ENCODE measurements at places on chromosomes 5 and 9.

- DNase-seq = no peak
Measured at GRCh38 chr9:134870301-134870694, 10.3 kb upstream of the FCN2 start.

- DNase-seq = no peak
Measured at GRCh38 chr9:76559286-76559685, 100.3 kb downstream of the GCNT1 start.

DNA sequence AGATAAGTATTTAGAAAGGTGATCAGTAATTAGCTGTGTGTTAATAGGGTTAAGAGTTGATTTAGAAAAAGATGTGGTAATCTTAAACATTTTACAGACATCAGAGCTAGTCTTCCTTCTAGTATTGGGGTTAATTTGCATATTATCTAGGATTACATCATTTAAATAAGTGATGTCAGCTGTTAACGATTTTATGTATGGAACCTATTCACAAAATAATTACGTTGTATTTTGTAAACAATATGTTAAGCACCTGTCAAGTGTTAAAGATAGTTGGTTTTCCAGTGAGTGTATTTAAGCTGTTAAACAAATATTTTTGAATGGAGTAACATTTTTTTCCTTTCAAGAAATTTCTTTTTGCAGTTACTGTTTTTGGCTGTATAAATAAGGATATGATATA is 2.2 kb downstream of the DCP2 start:
- DNase-seq = no peak

GRCh38 chr9:14455243-14455642 is 141.3 kb upstream of the NFIB start:
- no peak for DNase-seq

DNA sequence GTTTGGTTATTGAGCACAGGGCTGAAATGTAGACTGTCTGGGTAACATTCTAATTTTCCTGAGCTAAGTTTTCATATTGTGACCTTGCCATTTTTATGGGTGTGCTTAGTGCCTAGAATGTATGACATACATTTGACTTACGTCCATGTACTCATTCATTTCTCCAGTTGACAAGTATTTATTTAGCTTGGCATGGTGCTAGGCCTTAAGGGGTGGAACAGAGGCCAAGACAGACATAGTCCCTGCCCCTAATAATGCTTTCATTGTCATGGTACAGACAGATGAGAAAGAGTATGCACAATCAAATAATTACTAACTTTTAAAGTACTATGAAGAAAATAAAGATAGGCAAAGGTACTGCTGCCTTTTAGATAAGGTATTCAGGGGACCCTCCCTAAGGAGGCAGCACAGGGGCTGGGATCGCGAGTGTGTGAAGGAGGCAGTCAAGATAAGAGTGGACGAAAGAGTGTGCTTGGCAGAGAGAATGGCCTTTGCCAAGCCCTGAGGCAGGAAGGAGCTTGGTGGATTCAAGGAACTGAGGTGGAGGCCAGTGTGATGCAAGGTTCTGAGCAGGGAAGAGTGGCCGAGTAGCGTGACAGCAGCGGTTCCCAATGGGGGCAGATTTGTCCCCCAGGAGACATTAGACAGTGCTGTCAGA is 128.0 kb downstream of the PIP5K1B start:
- no peak for DNase-seq

GRCh38 chr9:1619915-1620710 is 395.0 kb upstream of the SMARCA2 start:
- no peak for DNase-seq

DNA sequence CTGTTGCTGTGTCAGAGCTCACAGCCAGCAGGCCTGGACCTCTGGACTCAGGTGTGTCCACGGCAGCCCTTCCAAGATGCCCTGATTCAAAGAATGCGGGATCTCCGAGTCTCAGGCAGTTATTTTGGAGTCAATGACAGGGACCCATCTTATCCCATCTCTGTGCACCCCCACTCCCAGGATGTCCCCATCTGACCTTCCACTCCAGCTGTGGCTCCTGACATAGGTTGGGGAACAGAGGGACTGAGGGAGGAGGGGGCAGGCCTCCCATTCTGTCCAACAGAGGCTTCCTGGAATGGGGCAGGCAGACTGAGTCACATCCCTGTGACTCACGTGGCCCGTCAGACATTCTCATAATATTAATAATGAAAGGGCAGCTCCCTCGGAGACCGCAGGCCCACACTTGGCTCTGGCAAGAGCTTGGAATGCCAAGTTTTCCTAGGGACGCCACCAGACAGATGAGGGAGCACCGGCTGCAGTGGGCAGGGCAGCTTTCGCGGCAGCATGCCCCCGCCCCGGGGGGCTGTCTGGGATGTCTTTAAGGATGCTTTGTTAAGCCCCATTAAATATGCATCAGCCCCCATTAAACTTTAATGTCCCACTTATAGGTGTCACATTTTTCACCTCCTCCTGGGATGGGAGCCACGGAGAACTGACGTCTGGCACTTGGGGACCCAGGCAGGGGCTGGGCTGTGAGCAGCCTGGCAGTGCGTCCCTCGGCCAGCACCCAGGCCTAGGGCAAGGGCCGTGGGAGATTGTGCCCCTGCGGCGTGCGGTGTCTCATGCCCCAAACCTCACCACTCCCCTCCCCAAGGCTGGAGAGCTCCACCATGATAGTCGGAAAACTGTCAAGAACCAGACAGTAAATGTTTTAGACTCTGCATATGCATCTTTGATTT is 23.6 kb upstream of the FIBCD1 start:
- peak; percentile 92 for DNase-seq

- no peak for DNase-seq
Measured at GRCh38 chr5:142857405-142857804, 87.2 kb downstream of the ARHGAP26 start.

DNA sequence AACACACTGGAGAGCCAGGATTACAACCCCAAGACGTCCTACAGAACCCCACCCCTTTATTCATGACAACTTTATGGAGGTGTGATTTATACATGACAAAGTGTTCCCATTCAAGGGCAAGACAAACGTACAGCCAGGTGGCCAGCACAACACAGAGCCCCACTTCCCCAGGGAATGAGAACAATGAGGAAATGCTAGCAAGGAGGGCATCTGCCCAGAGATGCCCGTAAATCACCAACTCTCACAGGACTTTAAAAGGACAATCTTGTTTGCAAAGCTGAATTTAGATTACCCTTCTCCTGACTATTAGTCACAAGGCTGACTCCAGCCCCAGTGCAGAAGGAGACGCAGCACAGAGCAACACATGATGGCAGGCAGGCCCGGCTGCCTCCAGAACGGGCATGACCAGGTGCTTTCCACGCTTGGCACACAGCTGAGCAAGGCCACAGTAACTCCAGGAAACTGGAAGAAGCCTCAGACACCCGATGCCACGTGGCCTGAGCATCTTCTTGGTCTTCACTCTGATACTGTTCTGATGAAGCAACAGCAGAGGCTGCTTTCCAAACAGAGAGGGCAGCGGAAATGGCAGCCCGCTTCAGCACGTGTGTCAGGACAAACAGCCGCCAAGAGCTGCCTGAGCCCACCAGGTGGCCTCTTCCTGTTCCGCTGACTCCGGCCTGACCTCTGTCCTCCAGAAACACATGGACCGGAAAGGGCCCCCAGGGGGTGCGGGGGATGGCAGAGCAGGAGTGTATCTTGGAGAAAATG is 51.4 kb downstream of the ROR2 start:
- peak; percentile 45 for DNase-seq

DNA sequence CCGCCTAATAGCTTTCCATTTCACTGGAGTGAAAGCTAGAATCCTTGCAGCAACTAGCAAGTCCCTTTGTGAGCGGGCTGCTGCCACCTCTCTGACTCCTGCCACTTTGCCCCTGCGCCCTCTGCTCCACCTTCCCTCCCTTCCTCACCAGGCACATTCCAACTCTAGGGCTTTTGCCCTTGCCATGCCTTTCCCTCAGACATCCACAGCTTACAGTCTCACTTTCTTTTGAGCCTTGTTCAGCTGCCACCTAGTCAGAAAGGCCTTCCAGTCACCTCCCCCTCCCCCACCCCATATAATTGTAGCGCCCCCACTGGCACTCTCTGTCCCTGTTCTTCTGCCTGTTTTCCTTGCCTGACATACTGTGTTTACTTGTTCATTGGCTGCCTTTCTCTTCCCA is 31.0 kb downstream of the CYSTM1 start:
- no peak for DNase-seq

GRCh38 chr9:112334432-112334841 is 1.0 kb upstream of the PTBP3 start:
- DNase-seq = no peak

- no peak for DNase-seq
Measured at GRCh38 chr5:8366266-8366665, 497.3 kb downstream of the MTRR start.

DNA sequence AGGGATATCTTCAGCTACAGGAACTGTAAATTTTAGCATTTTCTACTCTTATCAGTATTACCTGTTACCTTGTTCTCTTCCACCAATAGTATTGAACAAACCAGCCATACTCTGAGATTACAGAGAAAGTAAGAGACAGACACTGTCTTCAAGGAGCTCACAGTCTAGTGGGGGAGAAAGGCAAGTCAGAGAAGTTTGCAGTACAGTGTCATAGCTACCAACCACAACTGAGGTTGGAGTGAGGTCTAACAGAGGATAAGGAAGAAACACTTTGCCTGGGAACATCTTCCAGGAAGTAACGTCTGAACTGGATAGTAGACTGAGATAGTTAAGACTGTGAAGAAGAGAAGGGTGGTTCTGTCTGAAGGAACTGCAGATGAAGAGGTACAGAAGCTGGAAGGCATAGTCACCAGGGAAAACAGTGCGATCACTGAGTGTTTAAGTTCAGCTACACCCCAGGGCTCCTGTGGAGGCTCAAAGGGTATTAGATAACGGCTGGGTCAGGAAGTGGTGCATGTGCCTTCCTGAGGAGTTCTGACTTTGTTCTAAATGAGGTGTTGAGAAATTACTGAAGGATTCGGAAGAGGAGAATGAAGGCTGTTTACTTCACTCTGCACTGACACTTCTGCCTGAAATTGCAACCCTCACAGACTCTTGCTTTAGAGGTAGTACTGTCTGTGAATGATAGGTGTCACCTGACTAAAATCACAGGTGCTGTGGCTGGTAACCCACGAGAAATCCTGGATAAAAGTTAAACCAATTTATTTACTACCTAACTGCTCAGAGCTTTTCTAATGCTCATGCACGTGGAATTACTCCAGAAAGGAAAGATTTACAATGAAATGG is 841.6 kb downstream of the MAT2B start:
- no peak for DNase-seq

- DNase-seq = no peak
Measured at GRCh38 chr5:10192309-10192708, 57.4 kb downstream of the ATPSCKMT start.

- DNase-seq = no peak
Measured at GRCh38 chr5:62190173-62190572, 115.8 kb upstream of the KIF2A start.

DNA sequence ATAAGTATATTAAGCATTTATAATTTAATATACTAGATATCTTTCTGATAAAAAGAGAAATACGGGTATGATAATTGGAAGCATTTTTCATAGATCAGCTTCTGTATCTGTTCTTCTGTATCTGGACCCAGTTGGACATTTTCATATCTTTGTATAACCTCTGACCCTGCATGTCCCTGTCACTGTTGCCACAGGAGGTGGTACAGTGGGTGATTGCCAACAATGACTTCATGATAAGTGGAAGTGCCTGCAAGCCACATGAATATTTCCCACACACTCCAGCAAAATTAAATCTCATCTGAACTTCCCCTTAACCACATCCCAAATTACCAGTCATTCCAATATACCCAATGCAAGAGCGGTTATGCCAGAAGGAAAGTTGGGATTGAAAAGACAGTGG is 376.4 kb downstream of the ARRDC3 start:
- no peak for DNase-seq

DNA sequence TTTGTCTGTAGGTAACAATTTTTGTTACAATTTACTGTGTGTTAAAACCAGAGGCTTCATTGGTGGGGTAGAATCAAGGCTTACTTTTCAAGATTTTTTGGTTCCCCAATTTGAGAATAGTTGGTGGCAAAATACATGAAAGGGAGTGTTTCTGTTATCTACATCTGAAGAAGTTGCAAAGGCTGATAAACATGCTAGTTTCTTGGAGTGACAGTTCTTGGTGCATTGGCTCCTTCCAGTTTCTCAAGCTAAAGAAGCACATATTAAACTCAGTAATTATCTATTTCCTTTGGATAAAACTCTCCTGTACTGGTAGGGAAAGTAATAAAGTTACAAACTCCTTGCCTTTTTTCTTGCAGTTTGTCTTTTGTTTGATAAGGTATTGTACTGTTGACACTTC is 5.9 kb downstream of the MACIR start:
- no peak for DNase-seq

DNA sequence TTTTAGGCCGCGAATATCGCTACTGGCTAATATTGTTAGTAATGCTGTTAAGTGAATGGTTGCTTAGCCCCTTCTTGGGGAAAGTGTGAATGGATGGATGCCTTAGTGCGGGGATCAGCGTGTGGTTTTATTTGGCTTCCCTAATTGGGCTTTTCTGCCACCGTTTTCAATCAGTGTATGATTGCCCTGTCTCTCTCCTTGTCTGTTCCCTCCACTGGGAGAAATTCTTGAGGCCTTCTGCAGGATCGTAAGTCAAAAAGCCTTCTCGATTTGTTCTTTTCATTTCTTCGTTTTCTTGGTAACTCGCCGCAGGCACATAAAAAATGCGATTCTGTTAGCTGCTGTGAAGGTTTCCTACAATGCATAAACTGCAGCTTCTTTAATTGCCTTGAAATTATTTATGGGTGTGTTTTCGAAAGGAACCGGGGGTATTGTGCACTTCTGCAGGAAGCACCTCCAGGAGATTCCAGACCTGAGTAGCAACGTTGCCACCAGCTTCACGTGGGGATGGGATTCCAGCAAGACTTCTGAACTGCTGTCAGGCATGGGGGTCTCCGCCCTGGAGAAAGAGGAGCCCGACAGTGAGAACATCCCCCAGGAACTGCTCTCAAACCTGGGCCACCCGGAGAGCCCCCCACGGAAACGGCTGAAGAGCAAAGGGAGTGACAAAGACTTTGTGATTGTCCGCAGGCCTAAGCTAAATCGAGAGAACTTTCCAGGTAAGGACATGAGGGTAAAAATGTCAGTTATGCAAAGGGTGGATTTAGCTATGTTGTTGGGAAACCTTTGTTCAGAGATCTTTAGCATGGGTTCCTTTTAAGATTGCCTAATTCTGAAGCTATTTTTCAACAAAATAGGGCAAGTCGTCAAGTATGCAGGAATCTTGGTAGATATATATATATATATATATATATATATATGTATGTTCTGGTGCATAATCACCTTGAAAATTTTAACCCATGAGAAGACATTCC is 700 bp downstream of the SKP2 start:
- peak; percentile 30 for DNase-seq

GRCh38 chr9:134440636-134441226 is 114.5 kb downstream of the RXRA start:
- DNase-seq = no peak

Measured in kidney capillary endothelial cell (primary cell).